ENCODE measurements at places on chromosomes 7 and 10.

- no peak for ATAC-seq
Observed at GRCh38 chr7:131325179-131325840, 2.4 kb upstream of the MKLN1 start.

GRCh38 chr7:87210506-87210905 is 9.0 kb downstream of the TMEM243 start:
- ATAC-seq = no peak

DNA sequence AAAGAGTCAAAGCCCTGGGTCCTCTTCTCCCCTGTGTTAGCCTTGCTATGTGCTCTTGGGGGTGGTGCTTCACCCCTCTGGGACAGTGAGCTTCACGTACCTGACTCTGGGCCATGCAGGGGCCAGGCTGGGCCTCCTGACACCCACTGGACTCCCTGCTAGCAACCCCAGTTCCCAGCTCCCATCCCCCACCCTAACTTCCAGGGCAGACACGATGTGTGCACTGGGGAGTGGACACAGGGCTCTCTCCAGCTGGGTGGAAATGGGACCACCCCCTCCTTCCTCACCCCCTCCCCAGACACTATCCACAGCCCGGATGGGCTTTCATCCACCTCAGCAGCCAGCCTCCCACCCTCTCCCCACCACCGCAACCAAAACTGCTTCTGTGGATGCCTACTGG is 113.0 kb upstream of the ZNF479 start:
- no peak for ATAC-seq

- peak; percentile 70 for ATAC-seq
Observed at GRCh38 chr10:52621635-52622079, 150.9 kb downstream of the MBL2 start.

- ATAC-seq = peak; percentile 29
Observed at GRCh38 chr7:129110258-129110981, 34.1 kb upstream of the TSPAN33 start.

- ATAC-seq = no peak
Observed at GRCh38 chr10:79946271-79947082, 2.4 kb downstream of the SFTPD start.

- ATAC-seq = no peak
Observed at GRCh38 chr10:118960157-118961090, 69.1 kb upstream of the NANOS1 start.

GRCh38 chr10:77461636-77462296 is 175.8 kb downstream of the KCNMA1 start:
- ATAC-seq = no peak

- ATAC-seq = no peak
Observed at GRCh38 chr7:87702326-87702725, 74.1 kb downstream of the RUNDC3B start.

- ATAC-seq = no peak
Observed at GRCh38 chr10:109430799-109431198, 492.5 kb downstream of the XPNPEP1 start.

DNA sequence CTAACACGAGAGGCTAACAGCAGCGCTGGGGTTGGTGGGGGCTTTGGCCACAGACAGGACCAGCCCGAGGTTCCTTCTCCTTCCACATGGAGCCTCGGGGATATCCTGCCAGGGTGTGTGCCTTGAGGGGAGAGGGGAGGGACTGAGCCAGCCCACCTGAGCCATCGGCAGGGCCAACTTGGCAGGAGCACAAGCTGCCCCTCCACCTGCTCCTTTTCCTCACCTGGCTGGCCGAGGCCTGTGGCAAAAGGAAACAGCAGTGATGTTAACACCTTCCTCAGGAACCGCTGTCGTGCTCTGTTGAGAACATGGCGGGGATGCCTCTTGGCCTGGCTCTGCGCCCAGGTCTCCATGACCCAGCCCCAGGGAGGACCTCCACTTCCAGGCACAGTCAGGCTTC is 255.1 kb upstream of the PPP2R2D start:
- ATAC-seq = no peak

GRCh38 chr7:77537136-77537777 is at the start of gene PTPN12:
Gene PTPN12, plus strand, starts transcription at chr7:77537295. Its CDS starts 252 bp downstream, at chr7:77537547.
- peak; percentile 67 for ATAC-seq

DNA sequence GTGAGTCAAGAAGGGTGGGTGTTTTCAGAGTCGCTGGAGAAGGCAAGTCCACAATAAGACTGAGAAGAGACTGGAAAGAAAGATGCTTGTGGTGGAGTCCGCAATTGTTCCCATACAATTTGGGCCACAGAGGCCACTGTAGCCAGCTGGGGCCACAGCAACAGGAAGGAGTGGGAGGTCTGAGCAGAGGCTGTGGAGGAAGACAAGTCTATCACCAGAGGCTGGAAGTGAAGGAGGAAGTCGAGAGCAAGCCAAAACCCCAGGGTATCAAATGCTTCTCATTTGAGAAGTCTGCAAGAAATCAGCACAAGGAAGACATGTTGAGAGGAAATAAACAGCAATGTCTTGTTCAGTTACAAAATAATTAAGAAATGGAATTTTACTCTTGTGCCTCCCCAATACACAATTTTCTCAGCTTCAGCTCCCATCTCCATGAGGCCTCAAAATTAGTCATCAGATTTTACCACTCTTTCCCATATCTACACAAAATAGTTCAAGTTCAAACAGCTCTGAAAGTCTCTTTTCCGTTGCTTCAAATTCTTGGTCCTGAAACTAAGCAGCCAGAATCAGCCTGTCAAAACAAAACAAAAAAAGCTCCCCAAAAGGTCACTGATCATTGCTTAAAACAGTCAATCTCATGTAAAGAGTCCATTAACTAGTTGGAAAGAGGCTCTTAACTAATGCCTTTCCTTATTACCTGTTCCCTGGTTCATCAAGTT is 31.6 kb downstream of the SLC16A12 start:
- no peak for ATAC-seq

DNA sequence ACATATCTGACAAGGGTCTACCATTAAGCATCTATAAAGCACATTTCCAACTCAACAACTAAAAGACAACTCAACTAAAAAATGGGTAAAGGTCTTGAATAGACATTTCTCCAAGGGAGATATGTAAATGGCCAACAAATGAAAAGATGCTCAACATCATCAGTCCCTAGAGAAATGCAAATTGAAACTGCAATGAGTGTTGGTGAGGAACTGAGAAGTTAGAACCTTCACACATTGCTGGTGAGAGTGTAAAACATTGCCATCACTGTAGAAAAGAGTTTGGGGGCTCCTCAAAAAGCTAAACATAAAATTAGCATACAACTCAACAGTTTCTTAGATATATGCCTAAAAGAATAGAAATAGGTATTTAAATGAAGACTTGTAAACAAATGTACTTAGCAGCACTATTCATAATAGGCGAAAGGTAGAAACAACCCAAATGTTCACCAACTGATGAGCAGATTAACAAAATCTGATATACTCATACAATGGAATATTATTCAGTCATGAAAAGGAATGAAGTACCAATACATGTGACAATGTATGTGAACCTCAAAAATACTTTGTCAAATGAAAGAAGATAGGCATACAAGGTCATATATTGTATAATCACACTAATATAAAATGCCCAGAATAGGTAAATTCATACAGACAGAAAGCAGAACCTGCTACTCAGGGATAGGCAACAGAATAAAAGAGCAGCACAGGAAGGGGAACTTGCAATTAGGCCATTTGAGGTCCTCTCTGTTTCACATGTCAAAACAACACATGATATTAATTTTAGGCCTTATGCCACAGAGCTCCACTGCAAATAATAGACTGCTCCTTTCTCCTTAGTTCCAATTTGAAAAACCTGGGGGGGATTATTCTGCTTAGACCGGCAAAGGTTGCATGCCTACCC is 10.6 kb upstream of the LRRC72 start:
- no peak for ATAC-seq

DNA sequence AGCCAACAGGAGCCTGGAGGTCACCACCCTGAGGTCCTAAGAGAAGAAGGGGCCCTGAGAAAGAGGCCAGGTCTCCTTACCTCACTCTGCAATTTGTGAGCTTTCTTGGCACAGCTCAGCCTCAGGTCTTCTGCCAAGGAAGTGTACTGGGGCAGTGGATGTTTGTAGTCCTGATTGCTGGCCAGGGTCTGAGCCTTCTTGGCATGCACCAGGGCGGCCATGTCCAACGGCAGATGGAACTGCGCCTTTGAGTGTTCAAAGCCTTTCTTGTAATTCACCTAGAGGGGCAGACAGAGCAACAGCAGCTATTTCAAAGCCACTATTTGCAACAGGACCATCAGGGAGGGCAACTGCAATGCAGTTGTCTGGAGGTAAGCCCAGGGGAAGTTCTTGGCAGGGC is 51.7 kb downstream of the NRAP start:
- no peak for ATAC-seq

- no peak for ATAC-seq
Observed at GRCh38 chr10:130745251-130745650, 566.3 kb downstream of the TCERG1L start.

- ATAC-seq = no peak
Observed at GRCh38 chr10:18822156-18822555, 162.9 kb downstream of the ARL5B start.

DNA sequence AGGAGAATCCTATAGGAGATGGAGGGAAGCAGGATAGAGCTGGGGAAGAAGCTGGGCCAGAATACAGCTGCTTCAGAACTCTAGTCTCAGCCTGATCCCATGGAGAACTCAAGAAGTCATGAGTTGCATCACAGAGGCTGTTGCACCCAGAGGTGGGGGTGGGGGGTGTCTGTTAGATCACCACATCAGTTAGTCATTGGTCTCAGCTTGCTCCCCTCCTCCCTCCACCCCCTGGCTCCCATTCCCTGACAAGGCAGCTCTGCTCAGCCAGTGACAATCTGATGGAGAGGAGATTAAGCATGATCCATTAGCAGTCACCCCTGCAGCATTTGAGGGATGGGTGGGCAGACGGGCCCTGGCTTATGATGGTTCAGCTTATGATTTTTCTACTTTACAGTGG is 58.4 kb upstream of the FGL2 start:
- ATAC-seq = no peak

- no peak for ATAC-seq
Observed at GRCh38 chr10:44723082-44723481, 188.1 kb upstream of the TMEM72 start.
